Fibroblast of skin of abdomen (primary cell): ENCODE measurements at places on chromosomes 2 and 18.

GRCh38 chr2:16272038-16272788, 331.9 kb downstream of the MYCN start:
- DNase-seq = no peak

DNA sequence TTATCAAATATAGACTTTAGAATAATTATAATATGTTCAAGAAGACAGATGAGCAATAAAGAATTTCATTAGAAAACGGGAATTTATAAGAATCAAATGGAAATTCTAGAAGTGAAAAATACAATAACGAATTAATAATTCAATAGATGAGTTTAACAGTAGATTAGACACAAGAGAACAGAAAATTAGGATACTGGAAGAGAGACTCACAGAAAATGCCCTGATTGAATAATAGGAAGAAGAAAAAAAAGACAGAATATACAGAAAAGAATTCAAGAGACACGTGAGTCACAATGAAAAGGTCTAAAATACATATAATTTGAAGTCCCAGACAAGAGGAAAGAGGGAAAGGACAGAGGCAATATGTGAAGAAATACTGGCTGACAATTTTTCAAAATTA, 354.7 kb downstream of the CLIP4 start:
- no peak for DNase-seq

GRCh38 chr2:127649684-127650040, 3.7 kb downstream of the GPR17 start:
- DNase-seq = peak; percentile 77

GRCh38 chr2:105188343-105188742, 53.2 kb upstream of the GPR45 start:
- DNase-seq = no peak

DNA sequence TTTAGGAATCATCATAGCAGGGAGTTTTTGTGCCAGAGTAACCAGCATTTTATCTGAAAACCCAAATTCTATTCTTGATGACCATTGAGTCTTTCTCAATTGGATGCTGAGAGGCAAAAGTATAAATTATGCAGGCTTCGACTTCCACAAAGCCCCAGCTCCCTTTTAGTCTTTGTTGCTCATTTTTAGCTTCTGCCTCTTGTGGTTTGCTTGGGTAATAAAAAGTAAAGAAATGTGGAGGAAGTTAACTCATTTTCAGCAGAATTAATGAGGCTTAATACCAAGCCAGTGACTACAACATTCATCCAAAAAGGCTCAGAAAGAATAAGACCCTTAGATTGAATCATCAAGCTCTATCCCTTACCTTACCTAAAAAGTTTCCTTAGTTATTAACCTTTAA, 18.6 kb downstream of the ERMN start:
- peak; percentile 63 for DNase-seq

GRCh38 chr2:99481941-99482340, 7.9 kb downstream of the REV1 start:
- peak; percentile 30 for DNase-seq

DNA sequence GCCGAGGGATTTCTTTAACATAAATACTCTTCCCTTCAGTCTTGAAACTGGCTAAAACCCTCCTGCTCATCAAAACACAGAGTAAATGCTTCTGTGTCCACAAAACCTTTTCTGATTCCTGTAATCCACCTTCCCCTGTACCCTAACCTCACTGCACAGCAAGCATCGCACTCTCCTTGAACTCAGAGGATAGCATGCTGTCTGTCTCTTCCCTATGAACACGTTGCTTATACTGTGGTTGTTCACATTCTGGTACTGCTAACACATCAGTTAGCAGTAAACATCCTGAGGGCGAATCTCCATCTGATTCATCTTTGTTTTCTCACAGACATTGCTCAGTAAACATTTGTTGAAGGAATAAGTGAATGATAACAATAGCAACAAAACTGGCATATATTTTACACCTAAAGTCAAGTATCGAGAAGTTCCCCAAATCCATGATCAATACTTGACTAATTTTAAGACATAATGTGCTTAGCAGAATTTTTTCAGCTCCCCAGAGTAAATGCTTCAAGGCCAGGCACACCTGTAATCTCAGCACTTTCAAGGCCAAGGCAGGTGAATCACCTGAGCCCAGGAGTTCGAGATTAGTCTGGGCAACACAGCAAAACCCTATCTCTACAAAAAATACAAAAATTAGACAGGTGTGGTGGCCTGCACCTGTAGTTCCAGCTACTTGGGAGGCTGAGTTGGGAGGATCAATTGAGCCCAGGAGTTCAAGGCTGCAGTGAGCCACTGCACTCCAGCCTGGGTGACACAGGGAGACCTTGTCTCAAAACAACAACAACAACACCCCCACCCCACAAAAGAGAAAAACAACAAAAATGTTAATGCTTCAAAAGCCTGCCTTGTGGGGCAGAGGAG, 45.6 kb upstream of the LPIN2 start:
- no peak for DNase-seq

DNA sequence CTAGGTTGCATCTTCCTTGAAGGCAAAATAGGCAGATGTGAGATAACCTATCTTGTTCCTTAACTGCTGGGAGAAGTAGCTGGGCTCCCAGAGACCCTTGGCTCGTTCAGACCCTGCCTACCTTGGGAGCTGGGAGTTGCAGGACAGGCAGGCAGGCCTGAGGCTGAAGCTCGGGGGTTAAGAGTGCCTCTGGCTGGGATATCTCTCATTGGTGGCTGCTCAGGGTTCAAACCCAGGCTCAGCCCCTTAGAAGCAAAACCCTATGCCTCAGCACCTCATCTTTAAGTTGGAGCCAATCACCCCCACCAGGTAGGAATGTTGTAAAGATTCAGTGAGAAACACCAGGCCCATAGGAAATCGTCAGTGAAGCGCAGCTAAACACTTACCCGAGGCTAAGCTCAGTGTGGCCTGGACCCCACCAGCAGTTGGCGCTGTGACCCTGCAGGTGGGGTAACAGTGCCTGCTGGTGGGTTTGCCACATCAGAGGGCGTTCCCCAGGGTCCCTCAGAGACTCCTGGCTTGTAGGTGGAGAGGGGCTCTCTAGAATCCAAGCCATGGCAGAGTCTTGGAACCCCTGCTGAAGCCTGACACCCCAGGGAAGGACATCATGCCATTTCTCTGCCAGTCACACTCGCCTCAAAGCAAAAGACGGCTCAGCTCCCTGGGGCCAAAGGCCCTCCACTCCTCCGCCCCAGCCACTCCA, 54.6 kb upstream of the GPR17 start:
- DNase-seq = peak; percentile 56

GRCh38 chr18:57863706-57864105, 60.6 kb upstream of the ATP8B1 start:
- no peak for DNase-seq

GRCh38 chr2:69594341-69594740, 49.2 kb downstream of the AAK1 start:
- peak; percentile 35 for DNase-seq

- DNase-seq = no peak
Measured at GRCh38 chr18:59144483-59144882, 4.8 kb downstream of the SEC11C start.

DNA sequence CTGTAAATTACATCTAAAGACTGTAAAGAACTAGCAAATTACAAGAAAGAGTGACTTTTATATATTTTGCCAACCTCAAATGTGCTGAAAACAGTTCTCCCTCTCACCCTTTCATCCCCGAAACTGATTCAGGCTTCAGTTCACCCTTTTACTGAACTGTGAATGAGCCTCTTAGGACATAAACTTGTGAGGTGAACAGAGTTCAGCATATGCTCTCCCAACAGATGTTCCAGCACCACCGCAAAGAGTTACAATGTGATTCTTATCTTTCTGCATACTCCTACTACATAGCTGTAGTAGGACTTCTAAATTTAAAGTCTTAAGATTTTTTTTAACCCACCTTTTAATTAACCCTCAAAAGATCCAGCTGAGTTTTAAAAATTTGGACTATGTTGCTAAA, 1.2 kb upstream of the ZCCHC2 start:
- no peak for DNase-seq

DNA sequence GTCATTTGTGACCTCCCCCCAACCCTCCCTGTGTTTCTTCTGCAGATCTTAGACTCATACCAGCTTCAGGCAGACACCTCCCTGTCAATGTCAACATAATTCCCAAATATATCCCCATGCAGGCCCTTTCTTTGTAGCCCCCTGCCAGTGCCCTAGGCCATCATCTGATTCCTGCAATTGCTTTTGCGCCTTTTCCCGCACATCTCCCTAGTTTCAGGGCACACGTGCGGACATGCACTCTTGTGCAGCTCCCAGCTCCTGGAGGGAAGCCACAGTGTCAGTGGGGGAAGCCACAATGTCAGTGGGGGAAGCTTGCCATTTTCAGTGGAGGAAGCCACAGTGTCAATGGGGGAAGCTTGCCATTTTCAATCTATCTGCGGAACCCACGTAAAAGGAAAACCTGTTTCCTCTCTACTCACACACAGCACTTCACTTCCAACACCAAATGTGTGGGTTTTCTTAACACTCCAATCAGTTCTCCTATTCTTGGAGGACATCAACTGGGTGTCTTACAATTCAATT, 256.4 kb downstream of the ACKR3 start:
- no peak for DNase-seq

GRCh38 chr18:23503963-23504344, 643 bp downstream of the RMC1 start:
- no peak for DNase-seq

DNA sequence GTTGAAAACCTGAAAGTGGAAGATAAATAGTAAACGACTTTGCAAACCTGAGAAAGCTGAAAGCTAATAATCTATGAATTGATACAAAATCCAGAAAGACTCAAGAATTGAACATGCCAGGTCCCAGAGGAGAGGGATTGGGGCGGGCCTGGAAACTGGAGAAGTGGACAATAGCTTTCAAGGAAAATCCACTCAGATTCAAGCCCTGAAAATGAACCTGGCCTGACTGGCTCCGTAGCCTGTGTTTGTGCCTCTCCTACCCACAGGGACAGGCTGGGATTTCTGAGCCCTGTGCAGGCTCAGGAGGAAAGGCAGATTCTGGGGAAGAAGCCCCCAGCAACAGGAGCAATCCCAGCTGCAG, 274.8 kb upstream of the HS6ST1 start:
- no peak for DNase-seq

- no peak for DNase-seq
Measured at GRCh38 chr2:109057686-109058085, 68.7 kb upstream of the EDAR start.

GRCh38 chr2:150410809-150411208, 76.7 kb downstream of the RND3 start:
- peak; percentile 87 for DNase-seq

DNA sequence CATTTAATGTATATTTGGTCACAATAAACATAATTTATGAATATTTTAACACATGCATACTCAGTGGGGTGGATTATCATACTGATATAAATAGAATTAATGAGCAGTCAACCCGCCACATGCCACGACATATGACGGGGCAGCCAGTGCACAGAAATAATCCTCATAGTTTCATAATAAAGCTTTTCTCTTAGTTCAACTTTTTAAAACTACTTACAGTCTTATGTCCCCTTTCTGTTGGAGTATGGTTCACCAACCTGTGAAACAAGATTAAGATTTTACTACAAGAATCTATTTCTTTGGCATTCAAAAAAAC, 75.6 kb upstream of the ETAA1 start:
- no peak for DNase-seq

- peak; percentile 36 for DNase-seq
Measured at GRCh38 chr2:231297108-231297908, 98.2 kb upstream of the B3GNT7 start.

DNA sequence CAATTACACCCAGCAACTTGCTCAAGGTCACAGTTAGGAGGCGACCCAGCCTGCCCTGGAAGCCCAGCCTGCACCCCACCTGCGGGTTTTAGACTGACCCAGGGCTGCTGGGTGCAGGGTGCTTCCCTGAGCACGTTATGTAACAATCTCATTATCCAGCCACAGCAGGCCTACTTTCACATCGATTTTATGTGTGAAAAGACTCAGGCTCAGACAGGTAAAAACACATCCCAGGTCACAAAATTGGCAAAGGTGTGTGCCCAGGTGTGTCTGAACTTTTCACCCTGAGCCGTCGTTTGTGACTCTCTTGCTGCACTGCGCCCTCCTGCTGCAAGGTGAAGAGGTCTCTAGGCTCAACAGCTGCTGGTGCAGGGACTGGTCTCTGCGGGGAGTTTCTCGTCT, 668.2 kb upstream of the HS6ST1 start:
- DNase-seq = no peak

- DNase-seq = no peak
Measured at GRCh38 chr2:32262105-32262504, 2.6 kb downstream of the NLRC4 start.

- no peak for DNase-seq
Measured at GRCh38 chr2:41644936-41645335, 402.9 kb upstream of the PKDCC start.

- no peak for DNase-seq
Measured at GRCh38 chr2:100745604-100746003, 74.3 kb upstream of the NPAS2 start.

- no peak for DNase-seq
Measured at GRCh38 chr2:10165861-10166675, 43.5 kb downstream of the RRM2 start.

- DNase-seq = no peak
Measured at GRCh38 chr18:61531182-61531581, 198.0 kb downstream of the CDH20 start.

- no peak for DNase-seq
Measured at GRCh38 chr18:46767217-46767616, 10.4 kb upstream of the ST8SIA5 start.

GRCh38 chr2:28545590-28546200, 49.8 kb downstream of the PLB1 start:
- no peak for DNase-seq

DNA sequence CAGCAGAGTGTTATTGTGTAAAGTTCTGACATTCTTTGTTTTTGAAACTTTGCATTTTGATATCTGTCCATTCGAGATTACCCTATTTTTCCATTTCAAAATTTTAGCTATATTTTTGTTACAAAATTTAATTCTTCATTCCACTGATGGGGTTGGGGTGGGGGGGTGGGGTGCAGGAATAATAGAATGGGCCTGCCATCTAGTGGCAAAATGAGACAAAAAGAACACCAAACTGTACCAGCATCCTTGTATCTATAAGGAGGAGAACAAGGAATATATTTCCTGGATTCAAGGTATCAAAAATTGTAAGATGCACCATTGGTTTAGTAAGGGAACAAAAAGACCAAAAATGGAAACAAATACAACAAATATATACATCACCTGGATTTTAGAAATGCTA, 27.9 kb upstream of the TTR start:
- DNase-seq = no peak
